ENCODE measurements at places on chromosomes 2 and 18.

GRCh38 chr2:218300141-218300540 is 7.8 kb upstream of the TMBIM1 start:
- DNase-seq, result no peak

DNA sequence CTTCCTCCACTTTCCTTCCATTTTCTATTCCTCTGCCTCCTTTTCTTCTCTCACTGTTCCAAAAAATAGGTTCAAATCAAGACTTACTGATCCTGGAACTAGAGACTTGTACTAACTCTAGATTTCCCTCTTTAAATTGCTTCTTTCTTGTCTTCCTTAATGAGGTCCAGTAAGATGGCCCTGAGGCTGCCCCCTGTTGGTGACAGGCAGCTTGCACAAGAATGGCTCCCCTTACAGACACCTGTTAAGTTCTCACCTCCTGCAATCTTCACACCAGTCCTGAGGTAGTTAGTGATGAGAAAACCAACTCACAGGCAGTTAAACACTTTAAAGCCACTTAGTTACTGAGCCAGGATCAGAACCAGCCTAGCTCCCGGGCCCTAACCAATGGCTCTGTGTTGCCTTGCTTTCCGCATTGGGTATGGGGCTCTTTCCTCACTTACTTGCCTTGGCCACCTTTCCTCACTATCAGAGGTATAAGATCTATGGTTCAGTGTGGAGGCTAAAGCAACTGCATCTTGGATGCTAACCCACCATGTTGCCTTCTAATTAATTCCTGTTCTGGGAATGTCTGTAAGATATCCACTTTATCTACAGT is 130.6 kb downstream of the AKAIN1 start:
- DNase-seq, result peak; percentile 47

- no peak for DNase-seq
Observed at GRCh38 chr18:35180455-35180854, 60.4 kb upstream of the ZNF397 start.

DNA sequence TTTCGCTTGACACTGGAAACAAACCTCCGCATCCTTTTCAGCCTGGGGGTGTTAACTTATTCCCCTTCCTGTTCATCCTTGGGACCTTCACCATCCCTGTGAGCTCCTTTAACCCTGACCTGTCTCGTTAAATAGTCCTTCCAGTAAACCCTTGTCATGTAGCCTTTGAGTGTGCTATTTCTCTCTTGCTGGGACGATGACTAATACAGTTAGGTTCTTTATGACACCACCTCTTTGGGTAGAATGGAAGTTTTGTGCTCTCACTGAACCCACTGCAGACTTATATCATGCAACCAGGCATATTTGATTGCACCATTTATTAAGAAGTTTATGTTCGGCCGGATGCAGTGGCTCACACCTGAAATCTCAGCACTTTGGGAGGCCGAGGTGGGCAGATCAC is 40.5 kb upstream of the GAREM1 start:
- DNase-seq, result no peak

GRCh38 chr2:28048341-28048740 is 157.8 kb downstream of the BABAM2 start:
- no peak for DNase-seq

DNA sequence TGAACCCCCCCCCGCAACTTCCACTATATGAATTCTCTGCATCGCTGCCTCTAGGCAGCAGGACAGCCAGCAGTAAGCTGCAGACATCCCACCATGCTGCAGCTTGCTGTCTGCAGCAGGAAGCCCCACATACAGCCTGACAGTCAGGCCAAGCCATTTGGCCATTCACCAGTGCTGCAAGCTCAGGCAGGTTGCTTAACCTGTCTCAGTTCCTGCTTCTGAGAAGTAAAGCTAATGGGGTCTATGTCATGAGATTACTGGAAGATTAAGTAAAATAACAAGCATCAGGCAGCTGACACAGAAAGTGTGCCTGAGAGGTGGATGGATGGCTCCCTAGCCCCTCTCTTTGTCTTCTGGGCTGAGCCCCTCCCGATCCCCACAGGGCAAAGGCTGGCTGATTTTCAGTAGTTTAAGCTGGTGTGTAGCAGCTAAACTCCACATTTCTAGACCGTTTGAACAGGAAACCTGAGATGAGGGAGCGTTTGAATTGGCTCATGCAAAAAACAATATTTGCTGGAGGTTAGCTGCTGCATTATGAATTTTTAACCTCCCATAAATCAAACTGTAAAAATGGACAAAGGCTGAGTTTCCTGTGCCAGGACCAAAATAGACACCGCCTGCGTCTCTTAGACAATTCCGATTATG is 193.8 kb upstream of the ARL4C start:
- DNase-seq, result no peak

- DNase-seq, result no peak
Observed at GRCh38 chr2:207676827-207677354, 34.5 kb upstream of the CCNYL1 start.

GRCh38 chr2:161423421-161424393 is 7.6 kb downstream of the TBR1 start:
- peak; percentile 15 for DNase-seq

GRCh38 chr2:189492451-189492850 is 51.2 kb downstream of the WDR75 start:
- no peak for DNase-seq

DNA sequence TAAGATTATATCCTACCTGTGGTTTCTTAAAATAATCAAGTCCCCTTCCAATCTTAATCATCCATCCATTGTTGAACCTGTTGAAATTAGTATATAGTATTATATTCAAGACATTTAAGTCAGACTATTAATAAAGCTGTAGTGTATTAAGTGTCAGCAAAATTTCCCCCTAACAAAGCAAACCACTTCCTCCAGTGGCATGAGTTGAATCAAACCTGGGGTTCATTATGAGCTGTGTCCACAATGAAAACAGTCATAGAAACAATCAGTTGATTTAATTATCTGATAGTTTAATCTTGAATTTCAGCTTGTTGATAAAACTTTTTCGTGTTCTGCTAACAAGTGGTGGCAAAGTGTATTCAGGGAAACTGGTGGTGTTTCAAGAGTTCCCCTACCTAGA is 11.3 kb downstream of the MITD1 start:
- no peak for DNase-seq

GRCh38 chr2:238158509-238159070 is at the start of gene ERFE:
Gene ERFE, plus strand, starts transcription at chr2:238158970. Its CDS starts 38 bp downstream, at chr2:238159008.
- peak; percentile 70 for DNase-seq

DNA sequence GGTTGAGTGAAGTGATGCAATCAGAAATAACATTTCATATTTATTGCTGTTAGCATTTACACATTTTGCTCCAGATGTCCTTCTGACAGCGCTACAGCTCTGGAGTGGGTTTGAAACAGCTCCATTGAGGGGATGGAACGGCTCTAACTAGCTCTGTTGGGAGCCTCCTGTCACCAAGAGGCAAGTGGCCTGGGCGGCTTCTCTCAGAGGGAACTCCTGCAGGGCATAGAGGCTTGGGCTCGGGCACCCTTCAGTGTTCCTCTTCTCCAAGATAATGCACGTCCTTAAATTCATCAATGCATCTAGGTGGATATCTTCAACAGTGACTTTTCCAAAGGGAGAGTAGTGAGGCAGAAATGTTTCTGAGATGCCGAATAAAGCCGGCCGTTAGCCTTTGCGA is 122.5 kb downstream of the CNTNAP5 start:
- no peak for DNase-seq

DNA sequence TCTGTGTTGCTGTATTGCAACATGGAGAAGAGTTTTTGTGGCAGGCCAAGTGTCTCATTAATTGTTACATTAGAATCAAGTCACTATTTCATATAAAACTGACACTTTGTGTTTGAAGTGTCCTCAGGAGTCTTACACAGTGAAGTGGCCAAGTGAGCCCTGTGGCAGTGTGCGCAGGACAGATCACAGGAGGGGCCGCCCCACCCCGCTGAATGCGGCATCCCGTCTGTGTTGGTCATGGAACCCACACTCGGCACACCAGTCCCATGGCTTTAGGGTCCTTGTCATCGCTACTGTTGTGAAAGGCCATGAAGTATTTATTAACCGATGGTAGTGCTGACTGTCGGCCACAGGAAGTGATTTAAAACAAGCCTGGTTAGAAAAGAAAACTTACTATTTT is 144.7 kb upstream of the NFATC1 start:
- no peak for DNase-seq

GRCh38 chr2:20682167-20682920 is 15.4 kb downstream of the GDF7 start:
- DNase-seq, result no peak

GRCh38 chr2:222693837-222694236 is 22.4 kb downstream of the MOGAT1 start:
- DNase-seq, result no peak

DNA sequence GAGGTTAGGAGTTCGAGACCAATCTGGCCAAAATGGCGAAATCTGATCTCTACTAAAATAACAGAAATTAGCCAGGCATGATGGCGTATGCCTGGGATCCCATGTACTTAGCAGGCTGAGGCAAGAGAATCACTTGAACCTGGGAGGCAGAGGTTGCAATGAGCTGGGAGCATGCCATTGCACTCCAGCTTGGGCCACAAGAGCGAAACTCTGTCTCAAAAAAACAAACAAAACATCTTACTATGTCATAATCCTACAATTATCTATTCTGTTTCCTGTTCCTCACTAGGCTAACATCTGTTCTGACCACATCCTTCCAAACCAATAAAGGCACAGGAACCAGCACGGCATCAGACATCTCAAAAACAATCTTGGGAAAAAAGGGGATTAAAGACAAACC is 361.8 kb upstream of the UBE2E3 start:
- no peak for DNase-seq

GRCh38 chr2:133200684-133201421 is 367.4 kb downstream of the NCKAP5 start:
- DNase-seq, result no peak

GRCh38 chr2:100945433-100945740 is 56.7 kb upstream of the RPL31 start:
- DNase-seq, result no peak

GRCh38 chr2:231186325-231186724 is 12.1 kb upstream of the ARMC9 start:
- DNase-seq, result no peak

GRCh38 chr2:128625963-128626759 is 307.5 kb upstream of the HS6ST1 start:
- DNase-seq, result no peak

DNA sequence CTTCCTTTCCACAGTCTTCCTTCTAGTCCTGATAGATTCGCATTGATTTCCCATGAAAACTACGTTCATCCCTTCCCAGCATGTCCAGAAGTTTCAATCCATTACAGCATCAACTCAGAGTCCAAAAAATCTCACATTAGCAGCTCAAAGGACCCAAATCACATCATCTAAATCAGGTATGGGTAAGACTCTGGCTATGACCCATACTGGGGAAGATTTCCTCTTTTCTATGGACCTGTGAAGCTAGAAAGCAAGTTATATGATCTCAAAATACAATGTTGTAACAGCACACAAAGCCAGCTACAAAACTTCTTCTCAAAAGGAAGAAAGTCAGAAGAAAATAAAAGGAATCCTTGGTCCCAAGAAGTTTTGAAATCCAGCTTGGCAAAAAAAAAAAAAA is 5.7 kb upstream of the DCC start:
- DNase-seq, result no peak
